NCI-H1092 (cell line): ENCODE measurements at places on chromosomes 12 and 14.

DNA sequence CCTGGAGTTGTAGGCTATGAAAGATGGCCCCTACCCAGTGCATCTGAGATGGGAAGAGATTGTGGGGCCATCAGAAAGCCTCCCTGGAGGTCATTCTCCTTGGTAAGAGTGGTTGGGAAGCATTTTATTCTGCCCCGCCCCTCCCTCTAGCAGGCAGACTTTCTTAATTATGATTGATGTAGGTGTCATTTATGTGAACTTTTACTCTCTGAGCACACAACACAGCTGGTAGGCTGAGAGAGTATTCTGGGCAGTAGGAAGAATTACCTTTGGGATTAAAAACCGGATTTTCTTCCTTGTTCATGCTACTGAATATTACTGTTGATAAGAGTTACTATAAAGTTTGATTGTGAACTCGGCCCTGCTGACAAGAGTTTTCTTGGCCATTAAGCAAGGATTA lies 266.8 kb downstream of the TTC6 start:
- no peak for DNase-seq

DNA sequence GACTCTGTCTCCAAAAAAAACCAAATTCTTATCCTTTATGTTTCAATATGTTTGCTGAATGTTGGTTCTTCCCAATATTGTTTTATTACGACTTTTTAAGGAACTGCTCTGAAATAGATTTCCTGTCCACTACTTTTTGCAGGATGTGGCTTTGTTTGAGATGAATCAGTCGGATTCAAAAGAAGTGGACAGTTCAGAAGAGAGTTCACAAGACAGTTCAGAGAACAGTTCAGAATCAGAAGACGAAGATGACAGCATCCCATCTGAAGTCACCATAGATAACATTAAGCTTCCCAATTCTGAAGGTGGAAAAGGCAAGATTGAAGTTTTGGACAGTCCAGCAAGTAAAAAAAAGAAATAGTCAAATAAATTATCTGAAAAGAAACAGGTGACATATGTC lies 8.2 kb downstream of the NOPCHAP1 start:
- no peak for DNase-seq

- DNase-seq = no peak
Observed at GRCh38 chr12:68279227-68280054, 26.0 kb upstream of the IL22 start.

DNA sequence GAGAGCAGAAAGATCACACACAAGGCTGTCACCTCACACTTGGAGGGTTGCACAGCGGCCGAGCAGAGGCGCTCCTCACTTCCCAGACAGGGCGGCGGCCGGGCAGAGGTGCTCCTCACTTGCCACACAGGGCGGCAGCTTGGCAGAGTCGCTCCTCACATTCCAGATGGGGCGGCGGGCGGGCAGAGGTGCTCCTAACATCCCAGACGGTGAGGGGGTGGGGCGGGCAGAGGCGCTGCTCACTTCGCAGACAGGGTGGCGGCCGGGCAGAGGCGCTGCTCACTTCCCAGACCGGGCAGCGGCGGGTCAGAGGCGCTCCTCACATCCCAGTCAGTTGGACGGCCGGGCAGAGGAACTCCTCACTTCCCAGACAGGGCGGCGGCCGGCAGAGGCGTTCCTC lies 9.1 kb downstream of the TMBIM4 start:
- DNase-seq = no peak

- no peak for DNase-seq
Observed at GRCh38 chr12:76024942-76025600, 6.5 kb downstream of the PHLDA1 start.

GRCh38 chr14:68734231-68734732 lies 58.6 kb downstream of the ZFP36L1 start:
- no peak for DNase-seq

DNA sequence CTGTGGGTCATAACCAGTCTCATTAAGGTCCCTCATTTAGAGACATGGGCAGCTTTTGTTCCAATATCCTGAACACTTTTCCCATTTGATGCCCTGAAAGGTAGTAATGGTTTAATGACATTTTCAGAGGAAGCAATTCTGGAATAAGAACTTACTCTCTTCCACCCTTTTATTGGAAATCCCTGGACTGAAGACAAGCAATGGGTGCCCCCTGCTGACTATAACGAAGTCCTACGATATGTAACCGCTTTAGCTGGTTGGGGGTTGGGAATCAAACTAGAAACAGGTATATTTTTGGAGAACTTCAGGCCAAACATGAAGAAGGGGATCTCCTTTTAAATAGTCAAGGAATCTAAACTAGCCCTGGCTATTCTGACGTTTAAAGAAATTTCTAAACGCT lies 20.5 kb downstream of the SARNP start:
- no peak for DNase-seq

DNA sequence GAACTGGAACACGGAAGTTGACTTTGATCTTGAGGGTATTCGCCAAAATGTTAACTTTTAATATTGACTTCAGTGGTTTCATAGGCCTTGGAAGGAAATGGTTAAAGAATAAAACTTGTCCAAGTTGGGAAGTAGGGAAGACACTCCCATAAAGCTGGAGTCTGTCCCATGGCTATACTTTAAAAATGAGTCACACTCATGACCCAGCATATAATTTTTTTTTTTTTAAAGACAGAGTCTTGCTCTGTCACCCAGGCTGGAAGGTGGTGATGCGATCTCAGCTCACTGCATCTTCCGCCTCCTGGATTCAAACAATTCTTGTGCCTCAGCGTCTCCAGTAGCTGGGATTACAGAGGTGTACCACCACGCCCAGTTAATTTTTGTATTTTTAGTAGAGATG lies 19.6 kb downstream of the TMPRSS12 start:
- no peak for DNase-seq

DNA sequence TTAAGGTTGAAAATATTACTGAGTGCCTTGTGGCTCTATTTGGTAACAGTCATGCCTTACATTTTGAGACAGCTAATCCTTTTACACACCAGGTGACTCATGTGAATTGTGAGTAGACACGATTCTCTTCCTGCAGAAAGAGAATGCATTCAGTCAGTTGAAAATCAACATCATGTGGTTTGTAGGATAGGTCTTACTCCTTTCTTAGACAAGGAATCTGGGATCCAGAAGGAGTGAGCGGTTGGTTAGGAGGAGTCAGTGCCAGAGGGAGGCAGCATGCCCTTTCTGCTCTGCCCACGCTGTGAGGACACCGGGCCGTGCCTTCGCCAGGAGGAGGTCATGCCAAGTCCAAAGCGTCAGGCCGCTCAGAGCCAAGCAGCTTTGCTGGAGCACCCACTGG lies 47.6 kb downstream of the TRAF3 start:
- no peak for DNase-seq

GRCh38 chr12:132364348-132364902 lies 35.0 kb upstream of the GALNT9 start:
- no peak for DNase-seq

- no peak for DNase-seq
Observed at GRCh38 chr12:117732761-117733548, 235.8 kb downstream of the KSR2 start.

DNA sequence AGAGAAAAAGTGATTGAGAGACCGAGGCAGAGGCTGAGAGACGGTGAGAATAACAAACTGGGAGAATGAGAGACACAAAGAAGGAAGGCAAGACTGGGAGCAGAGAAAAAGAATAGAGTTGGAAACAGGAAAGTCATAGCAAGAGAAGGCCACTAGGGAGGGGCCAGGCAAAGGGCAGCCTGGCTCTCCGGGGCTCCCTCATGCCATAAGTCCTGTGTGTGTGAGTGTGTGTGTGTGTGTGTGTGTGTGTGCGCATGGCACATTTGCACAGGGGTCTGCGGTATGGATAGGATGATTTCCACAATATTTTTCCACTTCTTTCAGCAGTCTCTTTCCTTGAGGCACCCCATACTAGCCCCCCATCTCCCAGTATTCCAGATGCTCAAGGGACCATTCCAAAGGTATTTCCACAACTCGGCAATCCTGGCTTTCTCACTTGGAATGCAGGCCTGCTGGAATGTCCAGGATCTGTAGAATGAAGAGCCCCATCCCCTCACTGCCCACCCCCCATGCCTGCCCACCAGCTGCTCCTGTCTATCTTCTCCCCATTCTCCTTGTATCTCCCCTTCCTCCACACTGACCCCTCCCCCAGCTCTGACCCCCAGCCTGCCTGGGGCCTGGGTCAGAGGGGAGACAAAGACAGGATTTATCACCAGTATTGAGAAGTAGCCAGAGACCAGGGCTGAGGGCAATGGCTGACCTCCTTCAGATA lies 9.0 kb downstream of the GPR84 start:
- DNase-seq = no peak

- DNase-seq = no peak
Observed at GRCh38 chr12:85803231-85803630, 33.0 kb downstream of the RASSF9 start.

- no peak for DNase-seq
Observed at GRCh38 chr14:57660208-57660607, 166.6 kb upstream of the CCDC198 start.

DNA sequence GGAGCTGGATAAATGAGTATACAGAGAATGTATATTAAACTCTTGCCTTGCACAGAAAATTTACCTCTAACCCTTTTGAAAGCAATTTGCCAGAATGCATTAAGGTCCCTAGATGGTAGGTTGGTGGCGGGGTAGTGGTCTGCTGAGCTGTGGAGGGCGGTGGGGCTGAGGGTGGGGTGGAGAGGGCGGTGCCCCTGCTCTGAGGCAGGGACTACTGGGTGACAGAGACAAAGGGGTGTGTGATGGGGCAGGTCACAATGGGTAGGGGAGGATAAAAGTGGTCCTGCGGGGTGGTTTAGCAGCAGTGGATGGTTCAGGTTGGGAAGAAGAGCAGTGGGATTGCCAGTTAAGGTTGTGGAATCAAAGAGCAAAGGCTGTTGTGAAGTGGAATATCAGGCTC lies at the start of gene GARIN6:
Gene GARIN6 (plus strand): TSS at position 301 of the 400 bp plus-strand sequence. CDS start 422 bp downstream, outside the sequence.
- DNase-seq = no peak

- DNase-seq = peak; percentile 46
Observed at GRCh38 chr14:44803239-44803905, 158.4 kb downstream of the KLHL28 start.

GRCh38 chr12:53793221-53793620 lies 41.4 kb upstream of the CISTR start:
- DNase-seq = no peak

GRCh38 chr14:100393362-100393761 lies 70.2 kb downstream of the SLC25A47 start:
- no peak for DNase-seq

GRCh38 chr12:114975640-114976310 lies 291.8 kb upstream of the TBX3 start:
- DNase-seq = no peak

DNA sequence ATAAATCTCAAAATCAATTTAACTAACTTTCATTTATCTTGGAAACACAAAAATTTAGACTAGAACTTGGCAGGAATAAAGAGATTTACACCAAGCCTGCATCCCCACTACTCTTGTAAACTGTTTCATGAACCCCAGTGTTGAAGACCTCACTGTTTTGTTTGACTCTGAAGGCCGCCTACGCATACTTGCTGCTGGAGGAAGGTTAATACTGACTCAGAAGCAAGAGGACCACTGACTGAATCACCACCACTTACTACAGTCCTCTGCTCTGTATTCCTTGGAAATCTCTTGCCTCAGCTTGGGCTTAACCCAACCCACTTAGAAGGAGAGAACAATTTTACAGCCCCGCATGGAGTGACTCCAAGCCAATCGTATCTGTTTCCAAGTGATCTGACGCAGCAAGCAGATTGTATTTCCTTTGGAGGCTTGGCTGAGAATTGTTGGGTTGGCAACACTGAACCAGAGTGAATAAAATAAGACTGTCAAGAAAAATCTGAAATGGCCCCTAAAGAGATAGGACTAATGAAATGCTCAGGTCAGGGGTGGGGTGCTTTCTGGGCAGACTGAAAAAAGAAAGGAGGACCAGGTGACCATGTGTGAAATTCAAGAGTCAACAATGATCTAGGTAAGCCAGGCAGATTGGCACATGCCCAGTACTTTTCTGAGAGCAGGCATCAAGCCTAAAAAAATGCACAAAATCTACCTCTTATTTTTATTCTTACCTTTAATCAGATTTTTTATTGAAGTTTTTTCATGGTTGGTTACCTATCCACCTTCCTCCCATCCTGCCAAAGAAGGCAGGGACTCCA lies 248.6 kb downstream of the ZFP36L1 start:
- DNase-seq = no peak

DNA sequence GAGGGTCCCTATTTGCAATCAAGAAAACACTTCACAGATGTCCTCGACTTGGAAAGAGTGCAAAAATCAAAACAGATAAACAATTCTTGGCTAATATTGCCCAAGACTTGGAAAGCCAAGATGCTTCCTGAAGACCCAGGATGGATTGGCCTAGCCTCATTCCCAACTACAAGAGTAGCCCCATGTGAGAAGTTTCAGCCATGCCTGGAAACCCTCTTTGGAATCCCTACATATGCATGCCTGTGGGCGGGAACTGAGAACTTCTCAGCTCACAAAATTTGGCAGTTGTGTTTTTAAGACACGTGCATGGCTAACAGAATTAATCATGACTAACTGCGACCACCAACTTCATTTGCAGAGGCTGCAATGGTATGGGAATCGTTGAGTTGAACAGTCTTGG lies 283.2 kb upstream of the TBX3 start:
- DNase-seq = no peak

GRCh38 chr12:48388938-48389337 lies 38.2 kb upstream of the ZNF641 start:
- DNase-seq = no peak

- no peak for DNase-seq
Observed at GRCh38 chr12:6180268-6181051, 19.7 kb upstream of the CD9 start.

GRCh38 chr12:14751986-14752385 lies 51.3 kb downstream of the WBP11 start:
- no peak for DNase-seq
